Upper lobe of right lung (tissue), 1 donor: ENCODE measurements at places on chromosomes 2 and 18. TPM values are rescaled to one million over a fixed set of nuclear protein-coding genes. Genes with fewer than 3 reads are reported as not detected.
A peak's percentile ranks its signal among the peaks of the same experiment; 100 is the strongest.

Gene LYG2
- not detected for total RNA-seq

Gene LIPT1
- total RNA-seq: 8.3 TPM

DNA sequence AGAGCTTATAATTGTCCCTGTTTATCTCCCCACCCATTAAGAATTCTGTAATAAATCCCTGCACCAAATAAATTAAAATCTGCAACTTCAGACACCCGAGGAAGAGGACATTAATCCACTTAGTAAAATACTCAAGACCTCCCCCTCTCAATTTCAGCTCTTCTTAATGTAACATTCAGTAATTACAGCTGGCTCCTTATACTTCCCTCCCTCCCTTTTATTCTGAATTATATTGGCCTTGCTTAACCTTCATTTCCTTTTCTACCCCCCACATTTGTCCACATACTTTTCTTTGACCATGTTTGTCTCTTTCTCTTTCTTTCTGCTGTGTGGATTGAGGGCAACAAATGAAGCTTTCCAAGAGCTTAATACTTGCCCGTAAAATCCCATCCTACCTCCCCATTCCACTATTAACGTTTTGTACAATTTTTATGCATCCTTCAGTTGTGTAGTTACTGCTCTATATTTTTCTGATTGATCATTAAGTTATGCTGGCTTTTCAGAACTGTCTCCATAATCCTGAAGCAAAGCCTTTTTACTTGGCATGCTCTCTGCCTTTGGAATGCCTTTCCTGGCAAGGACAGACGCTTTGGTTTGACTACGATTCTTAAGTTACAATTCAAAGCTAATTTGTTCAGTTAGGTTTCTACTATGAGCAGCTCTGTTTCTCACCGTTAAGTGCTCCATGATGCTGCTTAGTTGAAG is 580.1 kb downstream of the ZEB2 start:
- H3K36me3 ChIP-seq: no peaks in the 10 kb centered on the region
- H3K4me3 ChIP-seq: no peak overlapping the region
- no peak for DNase-seq

DNA sequence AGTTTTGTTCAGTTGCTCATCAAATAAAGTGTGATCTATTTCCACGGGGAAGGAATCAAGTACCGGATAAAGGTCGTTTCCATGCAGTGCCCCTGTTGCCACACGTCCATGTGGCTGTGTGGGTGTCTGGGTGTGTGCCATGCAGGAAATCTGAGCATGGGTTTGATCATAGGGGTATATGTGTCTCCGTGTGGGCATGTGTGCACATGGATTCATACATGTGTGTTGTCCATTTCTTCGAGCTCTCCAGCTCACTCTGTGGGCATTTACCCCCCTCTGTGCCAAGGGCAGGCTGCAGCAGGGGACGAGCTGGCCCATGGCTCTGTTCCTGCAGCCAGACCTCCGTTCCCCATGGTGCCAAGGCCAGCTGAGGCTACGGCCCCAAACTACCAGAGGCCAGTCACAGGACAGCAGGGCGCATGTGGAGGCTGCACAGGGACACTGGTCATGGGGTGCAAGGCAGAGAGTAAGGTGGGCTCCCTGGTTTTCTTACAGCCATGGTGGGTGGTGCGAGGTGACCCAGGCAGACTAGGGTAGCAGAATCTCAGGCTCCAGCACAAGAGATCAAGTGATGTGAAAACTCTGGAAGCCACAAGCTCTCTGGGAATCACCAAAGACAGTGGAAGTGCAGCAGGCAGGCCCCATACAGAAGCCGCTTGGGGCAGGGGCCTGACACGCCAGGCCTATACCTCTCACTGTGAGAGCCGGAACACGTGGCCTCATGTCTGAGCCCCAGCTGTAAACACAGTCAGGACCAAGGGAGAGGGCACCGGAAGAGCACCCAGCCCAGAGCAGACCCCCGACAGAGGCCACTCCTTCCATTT is 66.4 kb upstream of the RAB6C start:
- H3K27ac ChIP-seq: no peak overlapping the region
- H3K27me3 ChIP-seq: no peaks in the 10 kb centered on the region
- DNase-seq: peak; percentile 38
- H3K4me3 ChIP-seq: no peak overlapping the region

- DNase-seq: no peak
- no peak overlapping the region for H3K4me3 ChIP-seq
- no peaks in the 10 kb centered on the region for H3K27me3 ChIP-seq
- no peak overlapping the region for H3K27ac ChIP-seq
These were observed 22.1 kb upstream of the CNGA3 start for GRCh38 chr2:98324181-98324580.

DNA sequence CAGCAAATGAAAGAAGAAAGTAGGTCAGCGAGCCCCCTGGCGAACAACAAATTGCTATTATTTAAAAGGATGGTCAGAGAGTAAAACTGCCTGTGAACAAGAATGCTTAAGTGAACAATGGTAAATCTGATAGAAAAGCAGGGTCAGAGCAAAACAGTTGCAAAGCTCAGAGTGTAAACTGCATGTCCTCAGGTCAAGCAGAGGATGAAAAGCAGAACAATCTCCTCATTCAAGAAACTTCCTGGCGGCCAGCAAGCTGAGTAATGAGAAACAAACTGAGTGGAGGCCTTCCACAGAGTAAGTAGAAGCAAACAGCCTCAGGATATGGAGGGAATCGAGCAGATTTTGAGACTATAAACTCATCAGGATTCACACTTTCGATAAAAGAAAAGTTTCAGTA is 117.9 kb downstream of the PPP1R1C start:
- no peaks in the 10 kb centered on the region for H3K27me3 ChIP-seq
- H3K4me3 ChIP-seq: no peak overlapping the region
- no peaks in the 10 kb centered on the region for H3K4me1 ChIP-seq
- no peak overlapping the region for H3K27ac ChIP-seq

DNA sequence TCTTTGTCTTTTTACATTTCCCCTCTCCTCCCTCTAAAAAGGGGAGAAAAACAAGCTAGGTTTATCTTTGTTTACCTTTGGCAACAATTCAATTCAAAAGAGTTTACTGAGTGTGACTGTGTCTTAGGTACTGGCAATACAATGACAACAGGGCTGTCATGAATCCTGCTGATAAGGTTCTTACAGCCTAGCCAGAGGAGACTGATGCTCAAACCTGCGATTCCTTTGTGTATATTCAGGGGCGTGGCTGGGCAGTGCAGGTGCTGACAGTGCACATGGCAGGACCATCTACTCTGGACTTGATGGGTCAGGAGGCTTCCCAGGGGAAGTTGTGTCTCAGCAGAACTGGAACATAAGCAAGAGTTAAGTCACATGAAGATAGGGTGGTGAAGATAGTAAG is 23.2 kb upstream of the TTN start:
- DNase-seq: no peak
- H3K36me3 ChIP-seq: no peaks in the 10 kb centered on the region
- H3K27me3 ChIP-seq: no peaks in the 10 kb centered on the region
- H3K4me1 ChIP-seq: no peaks in the 10 kb centered on the region
- no peak overlapping the region for H3K27ac ChIP-seq
- no peak overlapping the region for H3K4me3 ChIP-seq

DNA sequence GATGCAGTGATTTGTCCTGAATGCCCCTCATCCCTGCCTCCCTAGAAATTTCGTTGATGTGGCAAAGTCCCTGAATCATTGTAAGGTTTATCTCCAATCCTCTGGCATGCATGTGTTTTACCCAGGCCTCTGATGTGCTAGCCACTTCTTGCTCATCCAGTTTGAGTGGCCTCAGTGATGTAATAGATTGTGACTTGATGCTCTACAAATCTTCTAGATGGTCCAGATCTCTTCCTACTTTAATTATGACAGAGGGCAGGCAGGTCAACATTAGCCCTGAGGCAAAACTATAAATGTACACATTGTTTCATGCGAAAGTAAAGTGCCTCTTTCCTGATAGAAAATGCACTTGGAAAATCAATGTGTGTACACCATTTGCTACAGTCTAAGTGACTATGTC is 54.5 kb downstream of the LONRF2 start:
- H3K27ac ChIP-seq: no peak overlapping the region
- no peak for DNase-seq
- H3K27me3 ChIP-seq: no peaks in the 10 kb centered on the region
- no peak overlapping the region for H3K4me3 ChIP-seq
- H3K4me1 ChIP-seq: no peaks in the 10 kb centered on the region
- no peaks in the 10 kb centered on the region for H3K36me3 ChIP-seq

DNA sequence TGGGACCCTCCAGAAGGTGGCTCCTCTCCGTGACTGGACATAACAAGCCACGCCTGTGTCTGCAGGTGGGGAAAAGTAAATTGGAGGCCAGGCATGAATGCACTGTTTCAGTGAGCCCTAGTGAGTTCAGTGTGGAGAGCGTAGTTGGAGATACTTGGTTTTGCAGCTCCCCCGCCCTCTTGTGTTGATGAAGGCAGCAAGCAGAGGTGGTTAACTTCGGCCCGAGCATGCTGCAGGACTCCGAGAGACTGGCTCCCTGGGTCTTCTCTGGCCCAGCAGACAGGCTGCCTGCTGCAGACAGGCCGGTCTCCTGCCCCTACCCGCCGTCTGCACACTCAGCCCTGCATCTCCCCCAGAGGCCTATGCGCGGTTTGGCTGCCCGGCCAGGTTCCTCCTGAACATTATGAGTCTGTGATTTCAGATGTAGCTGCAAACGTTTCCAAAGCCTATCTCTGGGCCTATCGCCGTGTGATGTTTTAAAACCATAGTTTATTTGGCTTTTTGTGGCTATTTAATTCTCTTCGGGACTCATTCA is 102.4 kb downstream of the LDLRAD4 start:
- no peaks in the 10 kb centered on the region for H3K27me3 ChIP-seq
- H3K27ac ChIP-seq: no peak overlapping the region
- H3K4me1 ChIP-seq: no peaks in the 10 kb centered on the region
- H3K4me3 ChIP-seq: no peak overlapping the region
- no peak for DNase-seq

Gene RSAD2
- total RNA-seq: 25.7 TPM

Gene CCBE1
- total RNA-seq: 27.8 TPM

GRCh38 chr18:79317703-79318102 is 78.0 kb upstream of the NFATC1 start:
- no peaks in the 10 kb centered on the region for H3K27me3 ChIP-seq
- H3K4me3 ChIP-seq: no peak overlapping the region
- no peaks in the 10 kb centered on the region for H3K36me3 ChIP-seq
- no peaks in the 10 kb centered on the region for H3K4me1 ChIP-seq
- DNase-seq: no peak

DNA sequence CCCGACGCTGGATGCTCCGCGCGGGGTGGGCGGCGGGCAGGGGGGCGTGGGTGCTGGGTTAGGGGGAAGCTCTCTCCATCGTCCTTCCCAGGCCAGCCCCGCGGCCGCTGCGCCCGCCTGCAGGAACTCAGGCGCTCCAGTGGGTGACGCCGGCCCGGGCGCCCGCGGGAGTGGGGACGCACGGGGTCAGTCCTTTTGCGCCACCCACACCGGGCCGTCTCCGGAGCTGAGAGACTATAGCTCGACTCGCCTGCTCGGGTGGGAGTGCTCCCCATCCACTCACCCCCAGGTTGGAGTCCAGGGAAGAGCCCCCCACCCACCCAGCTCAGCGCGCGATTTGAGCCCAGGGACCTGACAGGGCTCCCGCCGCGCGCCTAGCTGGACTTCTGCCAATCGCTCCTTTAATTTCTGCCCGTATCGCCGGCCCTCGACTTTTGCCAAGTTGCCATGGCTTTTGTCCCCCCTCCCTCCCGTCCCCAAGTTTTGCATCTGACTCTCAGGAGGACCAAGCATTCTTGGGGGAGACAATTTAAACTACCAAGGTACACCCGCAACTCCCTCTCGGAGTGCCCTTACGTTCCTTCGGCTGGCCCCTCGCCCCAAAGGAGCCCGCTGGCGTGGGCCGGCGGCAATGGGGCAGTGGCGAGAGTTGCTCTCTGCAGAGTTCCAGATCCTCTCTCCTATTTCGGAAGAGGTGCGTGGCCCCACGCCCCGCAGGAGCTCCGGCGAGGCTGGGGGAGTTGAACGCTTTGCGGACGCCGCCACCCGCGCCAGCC is 205.8 kb upstream of the SMAD2 start:
- H3K27ac ChIP-seq: peak overlapping the region; percentile 24
- H3K4me3 ChIP-seq: peak overlapping the region; percentile 62
- H3K36me3 ChIP-seq: no peaks in the 10 kb centered on the region
- peaks cover 22% of the 10 kb centered on the region for H3K4me1 ChIP-seq
- DNase-seq: no peak

DNA sequence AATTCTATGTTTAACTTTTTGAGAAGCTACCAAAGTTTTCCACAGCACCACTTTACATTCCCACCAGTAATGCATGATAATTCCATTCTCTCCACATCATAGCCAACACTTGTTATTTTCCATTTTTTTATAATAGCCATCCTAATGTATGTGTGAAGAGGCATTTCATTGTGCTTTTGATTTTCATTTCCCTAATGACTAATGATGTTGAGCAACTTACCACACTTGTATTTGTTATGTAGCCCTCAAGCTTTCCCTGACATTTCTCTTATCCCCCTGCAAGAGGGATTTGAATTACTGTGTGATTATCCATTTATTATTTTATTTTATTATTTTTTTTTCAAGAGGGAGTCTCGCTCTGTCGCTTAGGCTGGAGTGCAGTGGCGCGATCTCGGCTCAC is 23.6 kb upstream of the SOS1 start:
- H3K4me3 ChIP-seq: no peak overlapping the region
- H3K4me1 ChIP-seq: no peaks in the 10 kb centered on the region
- DNase-seq: no peak
- no peak overlapping the region for H3K27ac ChIP-seq
- H3K36me3 ChIP-seq: no peaks in the 10 kb centered on the region

DNA sequence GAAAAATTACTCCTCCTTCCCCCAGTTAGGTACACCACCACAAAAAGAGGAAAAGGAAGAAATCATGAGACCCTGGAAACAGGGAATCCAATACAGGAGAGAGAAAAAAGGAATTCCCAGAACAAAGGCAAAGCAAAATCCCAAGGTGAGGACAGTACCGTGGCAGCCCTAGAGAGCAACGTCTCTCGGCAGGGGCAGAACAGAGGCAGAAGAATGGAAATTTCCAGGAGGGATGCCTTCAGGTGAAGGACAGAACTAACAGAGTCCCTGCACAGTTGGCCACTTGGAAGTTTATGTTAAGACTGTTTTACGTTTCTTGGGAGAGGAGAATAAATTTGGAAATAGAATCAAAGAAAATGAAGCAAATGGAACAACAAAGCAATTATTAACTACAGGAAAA is 27.7 kb downstream of the GRB14 start:
- DNase-seq: no peak
- no peak overlapping the region for H3K27ac ChIP-seq

Gene SIX3
- not detected for total RNA-seq

Gene RAB6C
- not detected for total RNA-seq

Gene D2HGDH
- total RNA-seq: 28.8 TPM

GRCh38 chr2:189406586-189407233 is 34.6 kb upstream of the WDR75 start:
- H3K27me3 ChIP-seq: no peaks in the 10 kb centered on the region
- no peaks in the 10 kb centered on the region for H3K36me3 ChIP-seq
- H3K27ac ChIP-seq: no peak overlapping the region

Gene GALNT3
- total RNA-seq: 25.8 TPM

GRCh38 chr2:185475914-185476313 is 262.7 kb upstream of the FSIP2 start:
- H3K4me1 ChIP-seq: no peaks in the 10 kb centered on the region
- H3K27ac ChIP-seq: no peak overlapping the region
- H3K4me3 ChIP-seq: no peak overlapping the region
- no peak for DNase-seq
- H3K36me3 ChIP-seq: no peaks in the 10 kb centered on the region

GRCh38 chr2:199471443-199472057 is 13.8 kb upstream of the SATB2 start:
- H3K4me1 ChIP-seq: peaks cover 17% of the 10 kb centered on the region
- peak; percentile 85 for DNase-seq
- H3K4me3 ChIP-seq: no peak overlapping the region
- peaks cover 99% of the 10 kb centered on the region for H3K27me3 ChIP-seq

Gene FTCDNL1
- total RNA-seq: 2.1 TPM
